ENCODE measurements at places on chromosomes 6 and 20.

GRCh38 chr20:1664911-1665310, 7.3 kb upstream of the SIRPG start:
- no peak for DNase-seq

- no peak for DNase-seq
Measured at GRCh38 chr6:101365181-101365580, 28.3 kb upstream of the GRIK2 start.

GRCh38 chr6:53794720-53795339, at the start of gene LRRC1:
Gene LRRC1 (plus strand): TSS chr6:53795005. CDS start chr6:53795257, 252 bp downstream.
- peak; percentile 37 for DNase-seq

- DNase-seq, result no peak
Measured at GRCh38 chr6:143180826-143181225, 120.1 kb downstream of the AIG1 start.

DNA sequence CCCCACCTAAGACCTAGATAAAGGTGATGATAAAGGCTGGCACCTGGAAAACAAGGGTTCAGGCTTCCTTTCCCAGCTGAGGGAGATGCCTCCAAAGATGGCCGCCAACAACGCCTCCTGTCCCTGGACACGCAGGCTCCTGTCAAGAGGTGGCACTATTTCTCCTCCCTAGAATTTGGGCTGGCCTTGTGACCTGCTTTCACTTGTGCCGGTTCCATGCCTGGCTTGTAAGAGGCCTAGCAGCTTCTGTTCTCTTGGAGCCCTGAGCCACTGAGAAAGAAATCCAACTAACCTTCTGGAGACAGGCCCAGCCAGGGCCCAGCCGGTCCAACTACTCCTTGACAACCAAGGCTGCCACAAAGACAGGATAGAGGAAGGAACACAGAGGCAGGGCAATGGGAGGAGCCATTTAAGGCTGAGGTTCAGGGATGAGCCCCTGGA, 60.2 kb upstream of the RALY start:
- DNase-seq, result no peak

- DNase-seq, result no peak
Measured at GRCh38 chr6:33783781-33784520, 5.0 kb downstream of the LEMD2 start.

GRCh38 chr20:50724851-50725723, 6.3 kb upstream of the PARD6B start:
- DNase-seq, result no peak

DNA sequence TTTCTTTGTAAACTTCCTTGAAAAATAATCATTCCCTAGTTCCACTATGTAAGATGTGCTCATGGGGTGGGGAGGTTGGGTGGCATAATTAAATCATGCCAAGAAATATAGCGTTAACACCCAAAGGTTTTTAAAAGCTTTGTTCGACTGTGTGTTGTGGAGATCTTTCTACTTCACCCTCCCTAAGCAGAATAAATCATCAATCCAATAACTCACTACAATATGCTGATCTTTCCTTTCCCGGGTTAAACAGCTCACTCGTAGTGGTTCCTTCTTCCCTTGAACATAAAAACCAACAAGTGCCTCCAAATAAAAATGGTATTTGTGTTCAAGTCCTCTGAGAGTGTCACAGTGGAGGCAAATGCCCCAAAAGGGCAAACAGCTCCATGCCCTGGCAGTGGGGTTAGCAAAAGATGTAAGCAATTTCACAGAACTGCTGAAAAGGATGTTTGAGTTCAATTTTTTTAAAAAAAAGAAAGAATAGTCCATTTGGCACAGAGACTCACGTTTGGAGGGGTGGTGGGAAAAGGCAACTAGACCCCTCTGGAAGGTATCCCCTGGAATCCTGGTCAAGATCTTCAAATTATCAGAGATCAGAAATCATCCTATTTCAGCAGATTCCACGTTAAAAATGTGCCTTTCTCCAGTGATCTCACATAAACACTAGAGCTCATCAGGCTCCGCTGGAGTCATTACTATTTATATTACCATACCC, 99.1 kb downstream of the TFAP2A start:
- no peak for DNase-seq

DNA sequence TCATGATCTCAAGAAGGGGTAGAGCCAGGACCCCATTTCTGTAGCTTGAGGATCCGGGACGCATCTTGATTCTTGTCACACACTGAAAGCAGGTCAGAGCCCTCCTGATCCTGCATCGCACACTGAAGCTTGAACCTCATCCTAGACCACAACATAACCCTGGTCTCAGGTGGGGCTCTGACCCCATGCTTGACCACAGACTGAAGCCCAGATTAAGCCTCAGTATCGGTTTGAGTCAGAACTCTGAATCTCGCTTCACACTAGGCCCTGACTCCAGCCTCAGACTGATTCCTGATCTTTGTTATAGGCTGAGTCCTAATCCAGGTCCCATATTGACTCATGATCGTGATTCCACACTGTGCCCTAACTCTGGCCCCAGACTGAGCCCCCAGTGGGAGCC, 8.5 kb upstream of the RSPO4 start:
- no peak for DNase-seq

GRCh38 chr6:39608652-39609345, 116.4 kb downstream of the KIF6 start:
- DNase-seq, result no peak

All from esophagus squamous epithelium (tissue), 5 donors.